ENCODE measurements at places on chromosomes 7 and 10.

DNA sequence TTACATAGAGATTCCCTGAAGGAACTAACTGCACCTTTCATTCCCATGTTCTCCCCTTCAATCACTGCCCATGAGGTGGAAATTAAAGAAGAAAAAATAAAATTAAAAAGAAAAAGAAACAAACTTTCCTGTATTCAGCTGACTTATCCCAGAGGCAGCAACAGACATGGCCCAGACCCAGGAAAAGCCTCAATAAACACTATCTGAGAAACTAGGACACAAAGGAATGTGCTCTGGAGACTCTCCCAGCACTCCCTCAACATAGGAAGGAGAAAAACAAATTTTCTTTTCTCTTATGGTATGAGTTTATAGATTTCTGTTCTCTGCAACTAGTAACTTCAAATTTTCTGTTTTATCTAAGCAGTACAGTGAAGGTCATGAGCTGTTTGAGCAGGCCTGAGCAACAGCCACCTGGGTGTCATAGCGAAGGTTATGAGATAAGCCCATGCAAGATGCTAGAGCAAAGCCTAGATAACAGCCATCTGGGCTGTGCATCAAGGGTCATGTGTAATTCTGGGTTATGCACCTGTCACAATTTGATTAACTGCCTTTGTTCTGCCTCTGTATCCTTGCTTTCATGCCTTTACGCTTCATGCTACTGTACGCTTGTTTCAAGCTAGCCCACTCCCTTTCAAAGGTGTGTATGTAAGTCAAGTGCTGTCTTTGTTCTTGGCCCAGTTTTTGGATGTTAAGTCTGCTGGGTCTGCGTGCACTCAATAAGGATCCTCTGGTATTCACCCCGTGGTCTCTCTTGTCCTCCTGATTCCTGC is 11.0 kb upstream of the OR6B1 start:
- DNase-seq: no peak

DNA sequence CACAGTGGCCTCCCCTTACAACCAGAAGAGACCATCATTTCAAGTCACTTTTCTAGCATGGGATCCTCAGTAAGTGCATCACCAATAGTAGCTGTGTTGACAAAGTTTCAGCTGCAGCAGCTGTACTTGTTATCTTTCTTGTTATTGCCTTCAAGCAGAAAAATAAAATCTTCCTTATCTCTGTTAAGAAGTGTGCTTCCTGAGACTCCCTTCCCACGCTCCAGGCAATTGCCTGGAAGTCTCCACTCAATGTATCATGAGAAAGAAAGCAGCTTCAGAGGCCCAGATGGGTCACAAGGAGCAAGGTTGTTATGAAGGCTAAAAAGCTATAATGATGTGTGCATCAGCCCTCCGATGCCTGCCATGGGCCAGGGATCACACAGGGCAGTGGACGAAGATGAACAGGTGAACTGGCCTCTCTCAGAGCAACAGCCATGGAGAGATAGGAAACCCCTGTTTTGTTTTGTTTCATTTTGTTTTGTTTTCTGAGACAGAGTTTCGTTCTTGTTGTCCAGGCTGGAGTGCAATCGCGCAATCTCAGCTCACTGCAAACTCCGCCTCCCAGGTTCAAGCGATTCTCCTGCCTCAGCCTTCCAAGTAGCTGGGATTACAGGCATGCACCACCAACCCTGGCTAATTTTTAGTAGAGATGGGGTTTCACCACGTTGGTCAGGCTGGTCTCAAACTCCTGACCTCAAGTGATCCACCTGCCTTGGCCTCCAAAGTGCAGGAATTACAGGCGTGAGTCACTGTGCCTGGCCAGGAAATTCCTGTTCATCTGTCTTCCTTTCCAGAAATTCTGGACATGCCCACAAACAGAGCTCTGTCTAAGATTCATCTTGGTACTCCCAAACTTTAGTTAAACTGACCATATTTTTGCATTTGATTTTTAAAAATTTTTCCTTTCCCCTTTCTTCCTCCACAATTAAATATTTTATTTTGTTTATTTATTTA is 340.5 kb downstream of the TNS3 start:
- DNase-seq: no peak

DNA sequence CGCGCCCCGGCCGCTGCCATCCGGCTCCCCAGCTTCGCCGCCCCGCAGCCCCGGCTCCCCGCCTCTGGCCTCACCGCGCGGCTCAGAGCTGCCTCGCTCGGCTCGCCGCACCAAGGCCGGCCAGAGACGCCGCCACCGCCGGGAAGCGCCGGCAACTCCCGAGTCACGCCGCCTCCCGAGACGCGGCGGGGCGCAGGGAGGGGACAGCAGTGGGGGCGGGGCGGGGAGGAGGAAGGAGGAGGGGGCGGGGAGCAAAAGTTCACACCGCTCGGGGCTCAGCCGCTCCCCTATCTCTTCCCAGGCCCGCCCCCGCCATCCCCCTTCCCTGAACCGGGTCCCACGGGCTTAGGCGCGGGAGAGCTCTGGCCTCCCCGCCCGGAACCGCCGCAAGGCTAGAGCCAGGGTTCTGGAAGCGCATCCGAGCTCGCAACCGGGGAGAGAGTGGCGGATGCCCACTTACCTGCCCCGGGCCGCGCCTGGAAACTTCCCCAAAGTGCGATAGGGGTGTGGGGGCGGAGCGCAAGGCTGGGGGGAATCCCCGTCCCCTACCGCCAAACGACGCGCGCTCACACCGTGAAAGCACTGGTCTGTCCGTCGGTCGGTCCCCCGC is 1.0 kb downstream of the CHST15 start:
- no peak for DNase-seq

- DNase-seq: no peak
These were observed 674 bp downstream of the MRPS24 start for GRCh38 chr7:43868681-43869005.

DNA sequence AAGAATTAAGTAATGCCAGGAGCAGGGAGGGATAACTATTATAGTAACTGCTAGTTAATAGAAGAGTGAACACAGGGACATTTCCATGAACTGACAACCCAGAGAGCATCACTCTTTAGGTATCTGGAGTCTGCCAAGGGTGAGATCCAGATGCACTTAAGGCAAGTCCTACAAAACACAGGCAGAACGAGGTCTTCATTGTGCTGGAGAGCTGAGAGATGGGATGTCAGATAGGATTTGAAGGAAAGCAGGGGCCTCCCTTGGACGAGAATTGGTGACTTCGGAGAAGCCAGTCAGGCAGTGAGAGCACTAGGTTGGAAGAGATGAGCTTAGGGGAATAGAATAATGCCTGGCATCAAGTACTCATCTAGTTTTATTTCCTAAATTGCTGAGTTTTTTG is 684.5 kb downstream of the GATA3 start:
- DNase-seq: no peak

GRCh38 chr10:114682121-114682520 is 24.0 kb upstream of the ABLIM1 start:
- DNase-seq: no peak

- DNase-seq: no peak
These were observed 137.3 kb downstream of the TCF7L2 start for GRCh38 chr10:113087165-113088029.

DNA sequence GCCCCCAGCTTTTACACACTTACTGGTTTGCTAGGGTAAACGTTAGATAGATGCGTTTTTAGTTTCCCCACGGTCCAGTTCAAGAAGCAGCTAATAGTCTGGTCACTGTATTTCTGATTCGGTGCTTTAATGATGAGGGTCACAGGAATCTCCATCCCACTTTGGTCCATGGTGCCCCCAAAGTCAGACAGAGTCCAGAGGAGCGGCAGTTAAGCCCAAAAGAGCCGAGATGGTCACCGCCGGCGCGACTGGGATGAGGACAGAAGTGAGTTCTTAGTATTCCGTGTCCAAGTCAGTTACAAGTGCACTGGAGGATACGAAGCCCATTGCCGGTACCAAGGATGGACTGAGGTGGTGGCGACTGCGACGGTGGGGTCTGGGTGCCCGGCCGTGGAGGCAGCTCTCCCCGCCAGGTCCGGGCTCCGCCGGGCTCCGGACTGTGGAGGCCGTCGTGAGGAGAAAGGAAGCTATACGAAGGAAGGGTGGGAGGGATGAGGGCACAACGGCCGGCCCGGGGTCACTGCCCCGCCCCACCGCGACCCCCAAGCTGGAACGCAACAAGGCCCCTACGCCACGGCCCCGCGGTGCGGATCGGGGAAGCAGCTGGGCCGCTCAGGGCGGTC is 663 bp downstream of the HERPUD2 start:
- no peak for DNase-seq

GRCh38 chr7:156074982-156075615 is 262.8 kb upstream of the SHH start:
- DNase-seq: no peak

DNA sequence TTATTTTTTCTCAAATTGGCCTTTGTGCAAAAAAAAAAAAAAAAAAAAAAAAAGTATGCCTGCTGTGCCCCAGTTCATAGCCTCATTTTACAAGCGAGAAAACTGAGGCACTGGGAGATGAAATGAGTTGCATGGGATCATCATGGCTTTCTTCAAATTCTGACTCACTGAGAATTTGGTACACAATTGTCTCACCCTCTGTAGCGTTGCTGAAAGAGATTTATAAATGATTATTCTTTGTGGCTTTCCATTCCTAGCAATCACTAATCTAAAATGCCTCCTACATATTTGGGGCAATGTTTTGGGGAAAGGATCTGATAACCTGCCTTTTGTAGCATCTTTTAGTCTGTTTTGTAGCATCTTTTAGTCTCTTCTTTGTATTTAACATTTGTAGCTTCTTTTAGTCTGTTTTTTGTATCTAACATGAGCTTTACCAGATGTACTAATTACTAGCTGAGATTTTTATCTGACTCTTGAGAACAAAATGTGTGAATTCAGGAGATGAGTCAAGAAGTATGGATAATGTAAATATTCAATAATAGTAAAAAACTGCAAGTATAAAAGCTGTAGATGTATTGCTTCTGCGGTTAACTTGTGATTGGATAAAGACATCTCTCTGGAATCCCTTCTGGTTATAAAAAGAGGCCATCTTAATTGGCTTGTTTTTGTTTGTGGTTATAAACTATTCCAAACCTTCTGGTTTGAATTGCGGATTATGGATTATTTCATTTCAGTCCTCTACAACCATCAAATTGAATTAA is 161.4 kb downstream of the ARID5B start:
- no peak for DNase-seq
